ENCODE measurements at places on chromosomes 7 and 10.
A peak's percentile ranks its signal among the peaks of the same experiment; 100 is the strongest.

DNA sequence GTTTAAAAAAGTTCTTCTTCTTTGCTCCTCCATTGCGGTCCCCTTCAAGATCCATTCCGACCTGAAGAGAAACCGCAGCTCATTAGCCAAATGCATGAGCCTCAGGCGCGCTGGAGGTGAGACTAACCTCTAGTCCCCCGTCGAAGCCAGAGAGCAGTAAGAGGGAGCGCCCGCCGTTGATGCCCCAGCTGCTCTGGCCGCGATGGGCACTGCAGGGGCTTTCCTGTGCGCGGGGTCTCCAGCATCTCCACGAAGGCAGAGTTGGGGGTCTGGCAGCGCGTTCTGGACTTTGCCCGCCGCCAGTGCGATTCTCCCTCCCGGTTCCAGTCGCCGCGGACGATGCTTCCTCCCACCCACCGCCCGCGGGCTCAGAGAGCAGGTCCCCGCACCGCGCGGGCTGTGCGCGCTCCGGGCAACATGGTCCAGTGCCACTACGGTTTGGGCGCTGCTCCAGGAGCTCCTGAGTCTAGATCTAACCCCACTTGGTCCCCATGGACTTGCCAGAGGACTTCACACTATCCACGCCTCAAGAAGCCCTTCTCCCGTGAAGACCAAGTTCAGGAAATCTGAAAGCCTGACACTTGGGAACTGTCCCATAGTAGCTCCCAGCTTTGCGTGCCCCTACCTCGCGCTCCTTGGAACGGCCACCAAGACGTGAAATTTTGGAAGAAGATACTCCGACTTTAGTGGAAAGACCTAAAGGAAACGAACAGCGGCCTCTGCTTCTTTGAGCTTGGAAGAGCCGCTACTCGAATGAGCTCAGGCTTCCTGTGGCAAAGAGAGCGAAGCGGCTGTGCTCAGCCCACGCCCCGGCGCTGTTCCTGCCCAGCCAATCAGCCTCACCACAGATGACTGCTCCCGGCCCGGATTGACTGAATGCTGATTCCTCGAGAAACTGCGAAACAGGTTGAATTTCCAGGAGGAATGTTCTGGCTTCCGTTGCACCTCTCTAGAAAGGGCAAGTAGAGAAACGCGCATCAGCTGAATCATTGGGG is at the start of gene ABCB1:
ABCB1 (minus strand) TSS at position 755 of the 995 bp plus-strand sequence; CDS start at position 55, 700 bp downstream.
- no peak for DNase-seq

DNA sequence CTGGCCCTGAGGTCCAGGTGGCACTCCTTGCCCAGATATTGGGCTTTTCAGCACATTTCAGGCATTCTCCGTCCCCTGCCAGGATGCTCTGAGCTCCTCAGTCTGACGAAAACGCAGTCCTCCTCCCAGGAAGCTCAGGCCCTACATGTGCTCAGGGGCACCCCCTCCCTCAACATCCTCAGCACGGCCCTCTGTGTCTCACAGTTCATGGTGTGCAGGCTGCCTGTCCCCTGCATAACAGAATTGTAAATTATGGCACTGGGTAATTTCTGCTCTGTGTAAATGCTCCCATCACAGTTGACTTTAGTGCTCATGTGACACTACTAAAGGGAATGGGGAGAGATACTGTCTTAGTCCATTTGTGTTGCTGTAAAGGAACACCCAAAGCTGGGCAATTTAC is 563.8 kb downstream of the DNAJB6 start:
- no peak for DNase-seq

GRCh38 chr7:95322854-95323253 is 1.5 kb downstream of the PON1 start:
- no peak for DNase-seq

GRCh38 chr10:16923726-16924125 is 106.5 kb upstream of the RSU1 start:
- no peak for DNase-seq

DNA sequence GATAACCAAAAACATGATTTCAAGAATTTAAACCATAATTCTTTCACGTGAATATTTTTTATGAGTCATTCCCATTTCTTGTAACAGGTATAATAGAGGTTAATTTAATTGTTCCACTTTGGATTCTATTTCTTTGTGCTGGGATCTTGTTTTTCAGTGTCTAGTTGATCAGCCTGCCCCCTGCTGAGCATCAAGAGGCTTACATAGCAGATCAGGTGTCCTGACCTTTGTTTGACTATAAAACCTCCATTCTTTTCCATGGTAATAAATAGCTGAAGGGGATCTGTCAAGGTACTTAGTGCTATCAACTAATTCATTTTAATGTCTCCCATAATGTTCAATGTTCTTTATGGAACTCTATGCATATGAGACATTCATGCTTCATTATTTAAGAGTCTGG is 4.9 kb downstream of the COL17A1 start:
- no peak for DNase-seq

DNA sequence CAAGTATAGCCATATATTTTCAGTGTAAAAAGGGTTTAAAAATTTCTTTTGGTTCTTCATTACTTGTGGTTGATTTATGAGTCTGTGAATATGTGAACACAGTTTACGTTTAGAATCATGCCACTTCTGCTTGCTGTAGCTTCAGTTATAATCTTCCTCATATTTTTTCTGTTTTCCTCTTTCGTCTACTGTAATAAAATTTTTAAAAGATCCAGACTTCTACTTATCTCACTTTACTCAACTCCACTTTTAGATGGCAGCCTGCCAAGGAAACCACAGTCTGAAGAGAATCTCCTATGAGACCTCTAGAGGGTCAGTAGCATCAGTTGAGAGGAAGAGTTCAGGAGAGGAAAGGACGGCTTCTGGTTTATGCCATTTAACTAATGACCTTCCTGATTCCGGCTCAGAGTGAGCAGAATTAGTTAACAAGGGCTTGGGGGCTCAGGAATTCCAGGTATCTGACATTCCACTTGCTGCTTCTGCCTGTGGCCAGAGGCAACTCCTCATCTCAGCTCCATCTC is 21.4 kb downstream of the CREB5 start:
- DNase-seq = peak; percentile 2

- DNase-seq = no peak
Observed at GRCh38 chr10:121158988-121159579, 307.9 kb downstream of the WDR11 start.
